ENCODE measurements at places on chromosomes 7 and 10.

GRCh38 chr10:7428673-7429350 lies 18.0 kb upstream of the SFMBT2 start:
- H3K4me1 ChIP-seq: peaks cover 9% of the 10 kb centered on the region
- H3K4me3 ChIP-seq: no peak overlapping the region
- H3K36me3 ChIP-seq: no peaks in the 10 kb centered on the region
- peaks cover 60% of the 10 kb centered on the region for H3K27me3 ChIP-seq
- DNase-seq: no peak

- H3K27me3 ChIP-seq: no peaks in the 10 kb centered on the region
- H3K36me3 ChIP-seq: peaks cover 33% of the 10 kb centered on the region
- H3K4me3 ChIP-seq: peak overlapping the region; percentile 61
- H3K4me1 ChIP-seq: peaks cover 50% of the 10 kb centered on the region
- DNase-seq: no peak
Measured at GRCh38 chr7:42097752-42098151, 139.3 kb downstream of the GLI3 start.

DNA sequence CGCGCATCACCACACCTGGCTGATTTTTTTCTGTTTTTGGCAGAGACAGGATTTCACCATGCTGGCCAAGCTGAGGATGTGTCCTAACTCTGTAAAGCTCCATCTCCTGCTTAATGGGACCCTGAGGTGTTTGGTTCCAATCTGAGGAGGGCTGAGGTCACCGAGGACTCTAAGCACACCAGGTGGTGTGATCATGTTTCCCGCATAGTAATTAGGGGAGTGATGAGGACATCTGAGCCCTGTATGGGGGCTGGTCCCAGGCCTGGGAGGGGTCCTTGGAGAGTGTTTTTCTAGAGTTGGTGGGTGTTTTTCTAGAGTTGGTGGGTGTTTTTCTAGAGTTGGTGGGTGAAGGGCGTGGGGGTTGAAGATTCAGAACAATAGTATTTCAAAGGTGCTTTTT lies 3.0 kb upstream of the ABHD11 start:
- peak overlapping the region; percentile 83 for H3K4me3 ChIP-seq
- H3K27ac ChIP-seq: peak overlapping the region; percentile 100
- DNase-seq: no peak

GRCh38 chr10:84820596-84820995 lies 492.2 kb downstream of the CCSER2 start:
- no peak overlapping the region for H3K4me3 ChIP-seq
- H3K27me3 ChIP-seq: peaks cover 3% of the 10 kb centered on the region
- no peak for DNase-seq
- H3K4me1 ChIP-seq: peaks cover 10% of the 10 kb centered on the region
- no peaks in the 10 kb centered on the region for H3K36me3 ChIP-seq

GRCh38 chr10:133157662-133158436 lies 2.2 kb upstream of the KNDC1 start:
- H3K27ac ChIP-seq: peak overlapping the region; percentile 34
- H3K4me1 ChIP-seq: no peaks in the 10 kb centered on the region
- peaks cover 32% of the 10 kb centered on the region for H3K27me3 ChIP-seq
- peak overlapping the region; percentile 57 for H3K4me3 ChIP-seq
